ENCODE measurements at places on chromosomes 1 and 21. TPM values are rescaled to one million over a fixed set of nuclear protein-coding genes. Genes with fewer than 3 reads are reported as not detected.

Gene CFAP107
- under 0.01 TPM for total RNA-seq

DNA sequence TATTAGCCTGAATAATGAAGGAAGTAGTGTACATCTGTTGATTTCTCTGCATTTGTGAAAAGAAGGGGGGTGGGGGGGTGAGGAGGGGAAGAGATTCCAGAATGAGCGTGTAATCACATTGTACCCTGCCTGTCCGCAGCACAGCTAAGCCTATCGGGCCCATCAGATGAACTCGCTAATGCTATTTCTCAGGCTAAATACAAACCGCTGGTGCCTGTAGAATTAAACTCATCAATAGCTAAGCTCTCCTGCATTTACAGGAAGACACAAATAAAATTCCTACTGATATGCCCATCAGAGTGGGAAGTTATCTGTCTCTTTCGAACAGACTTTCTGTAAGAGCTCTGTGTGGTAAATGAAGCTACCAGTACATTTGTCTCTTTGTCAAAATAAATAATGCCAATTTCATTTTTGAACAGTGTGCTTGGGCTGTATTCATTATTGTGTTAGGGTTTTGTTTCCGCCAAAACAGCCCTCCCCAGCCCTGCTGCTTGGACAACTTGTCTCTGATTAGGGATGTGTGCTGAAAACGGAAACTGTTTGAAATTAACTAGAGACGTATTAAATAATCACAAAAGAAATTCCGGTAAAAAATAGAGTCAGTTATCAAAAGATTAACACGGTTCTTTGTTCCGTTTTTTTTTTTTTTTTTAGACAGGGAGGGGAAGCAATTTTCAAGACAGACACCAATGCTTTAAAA, 305.4 kb downstream of the TTLL7 start:
- H3K27ac ChIP-seq: no peak overlapping the region
- DNase-seq: peak; percentile 8
- no peaks in the 10 kb centered on the region for H3K27me3 ChIP-seq
- H3K4me1 ChIP-seq: peaks cover 3% of the 10 kb centered on the region

- H3K36me3 ChIP-seq: no peaks in the 10 kb centered on the region
- peak; percentile 53 for DNase-seq
- no peak overlapping the region for H3K27ac ChIP-seq
- H3K27me3 ChIP-seq: no peaks in the 10 kb centered on the region
These were observed 32.0 kb downstream of the CCSAP start for GRCh38 chr1:229310833-229311232.

GRCh38 chr21:29904359-29905282, 35.2 kb downstream of the GRIK1 start:
- H3K36me3 ChIP-seq: no peaks in the 10 kb centered on the region
- no peak overlapping the region for H3K27ac ChIP-seq
- no peaks in the 10 kb centered on the region for H3K27me3 ChIP-seq
- no peak overlapping the region for H3K4me3 ChIP-seq
- H3K4me1 ChIP-seq: no peaks in the 10 kb centered on the region

All from fibroblast of lung (primary cell).